ENCODE measurements at places on chromosomes 7 and 10. TPM values are rescaled to one million over a fixed set of nuclear protein-coding genes. Genes with fewer than 3 reads are reported as not detected.

The CEP55 gene
- 64.4 TPM for total RNA-seq

The TRIM73 gene
- total RNA-seq, result 2.6 TPM

The OR9A2 gene
- total RNA-seq, result not detected

The MMS19 gene
- total RNA-seq, result 95.0 TPM

The RBM20 gene
- total RNA-seq, result 0.40 TPM

Measured in activated naive CD4-positive, alpha-beta T cell treated with anti-CD3 and anti-CD28 coated beads for 36 hours (primary cell).